Neural crest cell (in vitro differentiated cells): ENCODE measurements at places on chromosomes 5 and 9. TPM values are rescaled to one million over a fixed set of nuclear protein-coding genes. Genes with fewer than 3 reads are reported as not detected.

The SH2D3C gene
- total RNA-seq = 6.0 and 7.2 TPM in 2 replicates

DNA sequence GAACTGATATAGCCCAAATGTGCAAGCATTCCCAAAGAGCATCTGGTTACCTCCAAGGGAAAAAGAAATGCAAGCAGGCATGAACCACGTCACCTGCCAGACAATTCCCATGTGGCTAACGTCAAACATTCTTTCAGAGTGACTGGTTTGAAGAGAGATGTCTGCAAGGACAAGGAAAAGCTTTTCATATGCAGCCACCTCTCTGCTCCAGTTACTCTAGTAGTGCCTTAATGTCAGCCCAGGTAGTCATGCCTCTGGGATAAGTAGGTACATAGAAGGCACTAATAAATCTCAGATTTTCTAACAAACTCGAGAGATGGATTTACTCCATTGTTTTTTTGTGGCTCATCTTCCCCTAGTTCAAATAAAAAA lies 96.8 kb upstream of the IFNK start:
- no peak for DNase-seq

DNA sequence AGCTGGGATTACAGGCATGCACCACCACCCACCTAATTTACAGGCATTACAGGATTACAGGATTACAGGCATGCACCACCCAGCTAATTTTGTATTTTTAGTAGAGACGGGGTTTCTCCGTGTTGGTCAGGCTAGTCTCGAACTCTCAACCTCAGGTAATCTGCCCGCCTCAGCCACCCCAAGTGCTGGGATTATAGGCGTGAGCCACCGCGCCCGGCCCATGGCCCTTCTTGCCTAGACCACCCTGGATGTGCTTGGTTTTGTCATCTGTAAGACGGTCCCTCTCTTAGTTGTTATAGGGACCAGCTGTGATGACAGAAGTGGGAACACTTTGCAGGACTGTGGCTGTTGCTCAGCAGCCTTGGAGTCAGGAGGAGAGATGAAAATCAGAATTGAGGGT lies 3.5 kb upstream of the PHYKPL start:
- DNase-seq = no peak

DNA sequence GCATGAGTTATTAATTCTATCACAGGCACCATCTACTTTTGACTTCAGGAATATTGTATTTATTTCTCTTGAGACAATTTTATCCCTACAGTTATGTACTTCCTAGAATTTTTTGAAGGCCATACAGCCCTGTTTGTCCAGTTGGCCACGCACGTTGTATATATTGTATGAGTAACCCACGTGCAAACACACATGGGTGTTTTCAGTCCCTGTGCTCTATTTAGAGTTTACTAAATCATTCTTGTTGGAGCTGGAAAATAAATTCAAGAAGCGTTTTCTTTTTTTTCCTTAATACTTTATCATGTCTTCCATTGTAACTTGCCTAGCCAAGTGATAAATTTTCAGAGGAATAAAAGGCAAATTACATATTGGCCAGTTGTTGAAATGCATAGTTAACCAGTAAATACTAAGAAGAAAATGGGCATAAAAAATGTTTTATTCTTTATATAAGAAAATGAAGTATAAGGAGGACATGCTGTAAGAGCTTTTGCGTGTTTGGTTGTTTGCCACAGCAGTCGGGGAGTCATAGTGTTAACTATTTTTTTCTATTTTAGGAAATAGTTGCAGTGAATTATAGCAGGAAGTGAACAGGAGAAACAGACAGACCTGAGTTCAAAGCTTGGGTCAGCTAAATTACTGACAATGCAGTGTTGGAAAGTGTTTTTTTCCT lies 86.4 kb upstream of the MINAR2 start:
- no peak for DNase-seq

- DNase-seq = no peak
These were observed 75.9 kb downstream of the CAVIN4 start for GRCh38 chr9:100653643-100654334.

GRCh38 chr5:2453781-2454180 lies 297.7 kb downstream of the IRX2 start:
- no peak for DNase-seq

DNA sequence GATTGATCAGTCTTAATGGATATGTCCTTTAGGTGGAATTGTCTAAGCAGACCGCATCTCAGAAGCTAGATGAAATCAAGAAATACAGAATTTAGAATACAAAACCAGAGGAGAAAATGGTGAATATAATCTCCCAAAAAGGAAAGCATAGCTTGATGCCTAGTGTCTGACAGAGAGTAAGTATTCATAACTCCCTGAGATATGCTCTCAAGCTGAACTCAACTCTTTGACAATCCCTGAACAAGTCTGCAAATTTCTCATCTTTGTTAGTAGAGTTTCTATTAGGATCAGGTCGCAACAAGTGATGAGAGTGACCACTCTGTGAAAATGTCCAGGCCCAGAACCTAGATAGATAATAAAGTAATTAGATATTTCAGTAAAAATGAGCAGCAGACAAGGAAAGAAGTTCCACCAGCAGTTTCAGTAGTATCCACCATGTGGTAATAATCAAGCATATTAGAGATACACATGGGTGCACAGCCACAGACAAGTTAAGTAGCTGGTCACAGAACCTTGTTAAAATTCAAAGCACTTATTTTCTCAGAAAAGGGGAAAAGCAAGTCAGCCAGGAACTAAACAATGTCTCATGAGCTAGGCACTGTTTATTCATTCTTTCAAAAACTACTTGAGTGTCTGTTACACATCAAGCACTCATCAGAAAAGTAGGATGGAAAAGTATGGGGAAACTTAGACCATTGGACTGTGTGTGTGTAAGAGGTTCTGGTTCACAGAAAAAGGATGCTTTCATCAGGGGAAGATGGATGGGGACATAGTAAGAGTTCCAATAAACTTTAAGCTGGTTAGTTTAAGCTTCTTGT lies 481.5 kb upstream of the TUSC1 start:
- DNase-seq = no peak
